ENCODE measurements at places on chromosomes 5 and 9.

GRCh38 chr5:152178350-152178699 is 226.8 kb downstream of the NMUR2 start:
- no peak for DNase-seq

DNA sequence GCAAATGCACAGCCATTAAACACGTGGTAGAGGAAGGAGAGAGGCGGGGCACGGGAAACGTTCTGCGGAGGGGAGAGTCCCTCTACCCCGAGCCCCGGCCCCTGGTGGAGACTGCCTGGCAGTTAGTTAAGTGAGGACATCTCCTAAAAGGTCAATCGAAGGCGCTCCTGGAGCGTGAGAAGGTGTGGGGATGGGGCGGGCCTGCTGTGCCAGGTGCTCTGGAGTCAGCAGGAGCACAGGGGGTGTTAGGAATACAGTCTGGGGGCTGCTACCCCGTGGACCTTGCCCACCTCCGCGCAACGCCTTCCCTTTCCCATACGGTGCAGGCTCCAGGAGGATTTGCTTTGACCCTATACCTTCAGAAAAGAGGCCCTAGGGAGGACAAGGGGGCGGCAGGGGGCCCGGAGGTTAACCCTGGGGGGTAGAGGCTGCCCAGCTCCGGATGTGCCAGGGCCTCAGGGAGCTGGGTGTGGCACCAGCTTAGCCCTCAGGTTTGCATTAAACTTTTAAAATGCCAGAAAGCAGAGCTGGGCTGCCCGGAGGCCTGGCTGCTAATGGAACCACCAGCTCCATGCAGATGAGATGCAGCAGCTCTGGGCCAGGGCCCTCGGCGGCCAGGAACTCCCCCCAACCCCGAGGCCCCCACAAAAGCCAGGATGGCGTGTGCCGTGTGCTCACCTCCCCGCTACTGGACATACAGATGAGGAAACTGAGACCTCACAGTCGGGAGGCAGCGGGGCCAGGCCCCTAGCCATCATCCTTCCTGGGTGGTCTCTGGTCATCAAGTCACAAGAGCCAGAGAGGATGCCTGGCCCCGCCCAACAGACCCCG is 39.2 kb downstream of the NACC2 start:
- no peak for DNase-seq

GRCh38 chr9:89480825-89481537 is 16.9 kb downstream of the SEMA4D start:
- DNase-seq = no peak

- no peak for DNase-seq
These were observed 5.3 kb downstream of the SLC36A3 start for GRCh38 chr5:151298063-151298855.

GRCh38 chr9:6072865-6073264 is 57.4 kb upstream of the RANBP6 start:
- no peak for DNase-seq

- DNase-seq = no peak
These were observed 120.7 kb downstream of the PBX3 start for GRCh38 chr9:125867751-125868415.

DNA sequence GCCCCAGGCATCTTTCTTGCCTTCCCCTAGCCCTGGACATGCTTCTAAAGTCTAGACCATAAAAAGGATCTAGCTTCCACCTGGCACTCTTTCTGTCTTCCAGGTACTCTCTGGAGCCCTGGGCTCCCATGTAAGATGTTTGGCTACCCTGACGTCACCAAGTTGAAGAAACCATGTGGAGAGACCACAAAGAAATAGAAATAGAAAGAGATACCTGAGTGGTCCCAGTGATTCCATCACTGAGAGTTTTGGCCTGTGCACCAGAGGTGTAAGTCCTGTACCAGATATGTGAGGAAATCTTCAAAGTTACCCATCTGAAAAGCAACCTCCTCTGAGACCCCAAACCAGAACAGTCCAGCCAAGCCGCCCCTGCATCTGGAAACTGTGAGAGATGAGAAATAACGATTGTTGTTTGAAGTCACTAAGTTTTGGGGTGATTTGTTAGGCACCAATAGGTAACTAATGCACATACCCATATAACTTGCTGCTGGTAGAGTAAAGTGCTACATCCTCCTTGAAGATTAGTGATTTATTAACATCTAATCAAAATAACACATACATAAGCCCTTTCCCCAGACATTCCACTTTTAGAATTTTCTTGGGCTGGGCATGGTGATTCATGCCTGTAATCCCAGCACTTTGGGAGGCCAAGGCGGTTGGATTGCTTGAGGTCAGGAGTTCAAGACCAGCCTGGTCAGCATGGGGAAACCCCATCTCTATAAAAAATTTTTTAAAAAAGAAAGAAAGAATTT is 85.7 kb upstream of the LHFPL2 start:
- DNase-seq = no peak

GRCh38 chr5:113024076-113024697 is 47.6 kb downstream of the DCP2 start:
- DNase-seq = no peak

- no peak for DNase-seq
These were observed 100.4 kb upstream of the COL5A1 start for GRCh38 chr9:134541097-134541747.

DNA sequence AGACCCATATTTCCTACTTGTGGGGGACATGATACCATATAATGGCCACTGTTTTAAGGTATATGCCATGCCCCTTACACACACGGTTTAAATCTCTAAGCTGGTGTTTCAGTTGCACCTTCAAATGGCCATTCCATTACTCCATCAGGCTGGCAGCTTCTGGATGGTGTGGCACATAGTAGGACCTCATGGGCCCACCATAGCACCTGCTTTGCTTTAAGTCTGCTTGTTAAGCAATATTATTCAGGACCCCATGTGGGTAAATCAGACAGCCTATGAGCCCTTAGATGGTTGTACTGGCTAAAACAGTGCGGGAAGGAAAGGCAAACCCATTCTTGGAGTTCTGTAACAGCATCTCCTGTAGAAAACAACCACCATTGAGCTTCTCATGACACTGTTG is 27.4 kb upstream of the PANK3 start:
- DNase-seq = no peak

GRCh38 chr9:27395484-27395921 is 98.6 kb upstream of the EQTN start:
- DNase-seq = no peak

GRCh38 chr9:123046406-123047195 is 13.1 kb downstream of the GPR21 start:
- no peak for DNase-seq

GRCh38 chr5:100789694-100790093 is 113.4 kb downstream of the ST8SIA4 start:
- no peak for DNase-seq

DNA sequence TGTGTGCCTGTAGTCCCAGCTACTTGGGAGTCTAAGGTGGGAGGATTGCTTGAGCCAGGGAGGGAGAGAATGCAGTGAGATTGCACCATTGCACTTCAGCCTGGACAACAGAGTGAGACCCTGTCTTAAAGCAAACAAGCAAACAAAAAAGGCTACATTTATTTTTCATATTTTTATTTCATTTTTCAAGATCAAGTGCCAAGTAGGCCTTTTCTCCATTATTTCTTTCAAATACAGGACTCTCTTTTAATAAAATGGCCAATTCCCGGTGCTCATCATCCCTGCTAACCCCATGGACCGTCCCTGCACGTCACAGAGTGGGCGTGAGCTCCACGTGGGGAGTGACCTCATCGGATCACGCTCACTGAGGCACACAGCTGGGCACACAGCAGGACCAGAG is 9.3 kb upstream of the GBGT1 start:
- DNase-seq = no peak

DNA sequence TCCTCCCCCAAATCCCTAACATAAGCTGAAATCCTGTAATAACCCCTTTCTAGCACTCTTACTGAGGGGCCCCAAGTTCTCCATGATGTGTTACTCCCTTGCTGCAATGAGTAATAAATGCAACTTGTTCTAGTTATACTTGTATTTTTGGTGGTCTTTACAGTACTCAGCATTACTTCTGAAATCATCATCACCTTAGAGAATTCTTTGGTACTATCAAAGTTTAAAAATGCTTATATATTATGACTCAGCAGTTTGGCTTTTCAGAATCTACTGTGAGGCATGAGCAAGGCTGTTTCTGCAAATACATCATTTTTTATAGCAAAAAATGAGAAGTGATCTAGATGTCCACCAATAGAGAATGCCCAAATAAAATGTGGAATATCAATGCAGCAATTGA is 20.7 kb upstream of the ROPN1L start:
- DNase-seq = no peak

DNA sequence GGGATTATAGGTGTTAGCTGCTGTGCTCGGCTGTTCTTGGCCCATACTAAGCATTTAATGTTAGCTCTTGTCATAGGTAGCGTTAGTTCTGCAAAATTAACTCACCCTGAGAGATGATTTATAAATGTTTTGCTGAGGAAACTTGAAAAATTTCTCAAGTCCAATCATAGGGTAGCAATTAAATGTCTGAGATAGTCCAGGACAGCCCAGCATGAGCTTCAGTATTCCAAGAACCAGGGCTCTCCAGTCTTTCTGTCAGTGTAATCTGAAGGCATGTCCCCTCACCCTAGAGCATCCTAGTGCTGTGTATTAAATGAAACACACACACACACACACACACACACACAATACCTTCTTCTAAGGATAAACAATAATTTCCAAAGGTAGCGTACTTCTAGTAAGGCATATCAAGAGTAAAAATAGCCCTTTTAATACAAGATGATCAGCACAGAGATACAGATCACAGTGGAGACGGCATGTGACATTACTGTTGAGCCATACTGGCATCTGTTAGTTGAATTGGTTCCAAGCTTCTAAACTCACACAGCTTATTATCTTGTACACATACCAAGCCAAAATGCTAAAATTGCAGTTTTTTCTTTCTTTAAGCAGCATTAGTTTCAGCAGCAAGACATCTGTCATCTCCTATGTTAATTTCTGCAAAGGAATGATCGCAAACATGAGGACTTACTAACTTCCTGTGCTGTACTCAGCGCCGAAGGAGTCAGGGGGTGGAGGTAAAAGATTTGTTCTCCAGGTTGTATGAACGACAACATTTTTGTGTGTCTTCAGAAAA is 46.3 kb upstream of the JMY start:
- DNase-seq = no peak

- DNase-seq = no peak
These were observed 24.7 kb downstream of the UNC13B start for GRCh38 chr9:35186524-35186923.

GRCh38 chr5:19555436-19555835 is 432.6 kb downstream of the CDH18 start:
- no peak for DNase-seq

DNA sequence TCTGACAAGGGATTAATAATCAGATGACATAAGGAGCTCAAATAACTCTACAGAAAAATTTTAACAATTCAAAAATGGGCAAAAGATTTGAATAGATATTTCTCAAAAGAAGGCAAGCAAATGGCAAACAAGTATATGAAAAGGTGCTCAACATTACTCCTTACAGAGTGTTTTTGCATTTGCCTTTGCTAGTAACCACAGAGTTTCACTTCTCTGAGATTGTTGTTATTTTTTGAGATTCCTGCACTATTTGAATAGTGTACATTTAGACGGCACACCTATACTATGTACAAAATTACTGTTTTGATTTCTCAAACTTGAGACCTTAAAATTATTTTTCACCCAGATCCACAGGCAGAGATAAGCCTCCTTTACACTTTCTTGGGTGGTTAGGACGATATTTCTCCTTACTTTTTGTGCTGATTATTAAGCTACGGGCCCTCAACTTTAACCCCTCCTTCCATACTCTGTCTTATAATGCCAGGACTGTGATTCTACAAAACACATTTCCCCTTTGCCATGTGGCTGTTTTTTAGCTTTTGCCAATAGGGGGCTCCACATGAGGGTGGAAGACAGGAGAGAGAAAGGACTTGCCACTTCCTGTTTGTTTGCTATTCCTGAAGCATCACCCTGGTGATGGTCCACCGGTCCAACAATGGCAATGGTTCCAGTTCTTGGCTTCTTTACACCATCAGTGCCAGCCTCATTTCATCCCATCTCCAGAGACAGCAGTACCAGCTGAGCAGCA is 65.0 kb upstream of the DAP start:
- DNase-seq = no peak

DNA sequence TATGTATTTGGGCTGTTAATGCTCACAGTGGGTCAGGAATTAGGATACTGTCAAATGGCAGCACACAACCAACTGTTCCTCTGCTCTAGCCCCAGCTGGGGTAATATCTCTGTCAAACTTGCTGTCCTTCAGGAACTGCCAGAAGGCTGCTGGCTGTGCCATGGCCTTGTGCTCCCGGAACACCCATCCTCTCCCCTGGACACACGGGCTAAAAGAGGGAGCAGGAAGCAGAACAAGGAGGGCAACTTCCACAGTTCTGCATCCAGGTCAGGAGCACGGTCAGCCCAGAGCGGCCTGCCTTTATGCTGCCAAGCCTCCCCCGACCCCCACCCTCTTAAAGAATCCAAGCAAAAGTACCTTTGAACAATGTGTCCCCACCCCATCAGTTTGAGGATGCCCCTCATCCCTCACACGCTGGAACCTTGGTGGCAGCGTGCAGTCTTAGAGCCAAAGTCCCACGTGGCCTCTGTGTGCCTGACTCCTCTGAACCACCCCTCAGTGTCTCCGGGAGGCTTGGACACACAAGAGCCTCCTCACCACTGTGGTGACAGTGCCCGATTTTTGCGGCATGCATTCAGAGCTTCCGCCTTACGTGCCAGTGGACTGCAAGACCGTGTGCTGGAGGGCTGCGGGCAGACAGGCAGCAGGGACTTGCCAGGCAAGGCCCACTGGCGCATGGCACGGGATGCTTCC is 60.8 kb downstream of the PSMB7 start:
- no peak for DNase-seq

GRCh38 chr9:98772364-98773155 is 23.8 kb downstream of the ANKS6 start:
- no peak for DNase-seq

- DNase-seq = no peak
These were observed 71.3 kb downstream of the KDM4C start for GRCh38 chr9:6829027-6829426.

- no peak for DNase-seq
These were observed 880 bp upstream of the UBAC1 start for GRCh38 chr9:135961811-135962695.

- no peak for DNase-seq
These were observed 3.2 kb downstream of the C1QTNF2 start for GRCh38 chr5:160367261-160367660.

DNA sequence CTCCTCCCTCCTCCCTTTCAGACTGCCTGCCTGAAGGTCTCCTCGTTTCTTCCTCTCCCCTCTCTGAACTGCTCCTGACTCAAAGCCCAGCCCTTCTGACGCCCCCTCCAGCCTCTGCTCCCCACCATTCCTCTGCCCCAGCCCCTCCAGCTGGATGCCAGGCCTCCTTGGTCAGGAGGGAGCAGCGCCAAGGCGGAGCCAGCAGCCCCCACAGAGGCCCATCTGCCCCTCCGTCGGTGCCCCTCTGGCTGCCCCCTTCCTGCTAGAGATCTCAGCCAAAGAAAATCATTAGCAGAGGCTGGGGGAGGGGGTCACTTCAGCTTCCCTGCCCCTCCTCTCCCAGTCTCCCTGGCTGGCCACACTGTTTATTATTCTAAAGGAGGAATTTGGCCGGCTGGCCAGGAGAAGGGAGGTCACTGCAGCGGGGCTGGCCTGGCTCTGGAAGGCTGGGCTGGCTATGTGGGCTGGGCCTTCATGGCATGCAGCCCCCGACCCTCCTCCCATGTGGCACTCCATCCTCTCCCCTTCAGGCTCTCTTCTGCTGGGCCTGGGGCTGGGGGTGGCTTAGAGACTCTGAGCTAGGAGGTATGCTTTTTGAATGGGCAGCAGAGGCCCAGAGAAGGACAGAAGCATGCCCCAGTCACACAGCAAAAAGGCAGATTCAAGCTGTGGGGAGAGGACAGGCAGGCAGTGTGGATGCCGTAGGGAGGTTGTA is 16.9 kb downstream of the PDGFRB start:
- DNase-seq = no peak

Data from NCI-H1436 treated with DMSO at 0.1 percent for 48 hours (cell line).